D341Med (cell line): ENCODE measurements at places on chromosomes 16 and 17.

DNA sequence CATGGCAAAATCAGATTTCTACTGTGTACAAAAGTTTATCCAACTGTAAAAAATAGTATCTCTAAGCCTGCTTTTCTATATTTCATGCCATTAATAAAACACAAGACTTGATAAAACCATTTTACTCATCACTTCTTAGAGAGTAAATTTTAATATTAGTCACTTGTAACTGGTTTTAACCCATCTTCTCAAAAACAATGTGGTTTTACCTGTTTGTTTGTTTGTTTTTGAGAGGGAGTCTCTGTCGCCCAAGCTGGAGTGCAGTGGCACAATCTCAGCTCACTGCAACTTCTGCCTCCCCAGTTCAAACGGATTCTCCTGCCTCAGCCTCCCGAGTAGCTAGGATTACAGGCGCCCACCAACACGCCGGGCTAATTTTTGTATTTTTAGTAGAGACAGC is 32.1 kb downstream of the UBE2G1 start:
- DNase-seq: no peak

- DNase-seq: no peak
Measured at GRCh38 chr16:81703177-81704155, 75.6 kb upstream of the PLCG2 start.

GRCh38 chr17:59154721-59155438 is at the start of gene SKA2:
Gene SKA2 (minus strand): TSS chr17:59155186. CDS start chr17:59155163, 23 bp downstream.
- peak; percentile 93 for DNase-seq

- no peak for DNase-seq
Measured at GRCh38 chr17:44788139-44788538, 29.4 kb downstream of the ADAM11 start.

DNA sequence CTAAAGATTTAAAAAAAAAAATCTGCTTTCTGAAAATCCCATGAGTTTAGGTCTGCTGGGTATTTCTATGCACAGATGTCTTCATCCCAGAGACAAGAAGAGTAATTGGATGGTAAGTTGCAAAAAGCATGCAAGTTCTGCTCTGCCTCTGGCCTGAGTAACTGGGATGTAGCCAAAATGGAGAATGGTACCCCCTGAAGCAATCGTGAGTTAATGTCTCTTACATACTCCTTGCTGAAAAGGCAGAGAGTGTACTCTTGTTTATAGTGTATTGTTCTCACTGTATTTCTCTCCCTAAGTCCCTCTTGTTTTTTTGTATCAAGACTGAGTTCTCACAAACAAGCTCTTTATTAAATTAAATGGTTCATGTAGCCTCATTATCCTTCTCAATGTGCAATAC is 259.0 kb downstream of the IRX3 start:
- DNase-seq: no peak

DNA sequence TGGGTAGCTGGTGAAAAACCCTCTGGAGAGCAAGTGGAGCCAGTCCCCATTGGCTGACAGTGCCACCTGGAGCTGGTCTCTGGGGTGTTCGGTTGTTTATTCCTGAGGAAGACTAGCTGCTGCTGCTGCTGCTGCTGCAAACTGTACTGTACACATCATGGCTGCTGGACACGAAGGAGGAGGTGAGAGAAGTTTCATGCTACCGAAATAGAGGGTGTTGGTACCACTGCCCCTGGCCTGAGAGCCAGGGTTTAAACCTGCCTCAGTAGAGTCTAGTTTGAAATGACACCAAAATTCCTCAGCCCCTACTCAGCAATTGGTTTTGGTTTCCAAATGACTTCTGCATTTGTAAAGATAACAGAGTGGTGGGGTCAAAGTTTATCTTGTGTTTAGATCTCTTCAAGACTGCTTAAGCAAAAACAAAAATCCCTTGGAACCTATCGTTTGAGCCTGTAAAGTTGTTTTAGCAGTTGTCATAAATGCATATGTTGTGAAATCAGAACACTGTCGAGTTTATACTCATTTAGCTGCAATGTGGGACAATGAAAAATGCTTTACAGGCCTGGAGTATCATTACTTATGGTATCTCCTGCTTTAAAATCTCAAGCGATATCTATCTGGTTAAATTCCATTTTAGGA is 40.8 kb downstream of the CYB5B start:
- peak; percentile 36 for DNase-seq

DNA sequence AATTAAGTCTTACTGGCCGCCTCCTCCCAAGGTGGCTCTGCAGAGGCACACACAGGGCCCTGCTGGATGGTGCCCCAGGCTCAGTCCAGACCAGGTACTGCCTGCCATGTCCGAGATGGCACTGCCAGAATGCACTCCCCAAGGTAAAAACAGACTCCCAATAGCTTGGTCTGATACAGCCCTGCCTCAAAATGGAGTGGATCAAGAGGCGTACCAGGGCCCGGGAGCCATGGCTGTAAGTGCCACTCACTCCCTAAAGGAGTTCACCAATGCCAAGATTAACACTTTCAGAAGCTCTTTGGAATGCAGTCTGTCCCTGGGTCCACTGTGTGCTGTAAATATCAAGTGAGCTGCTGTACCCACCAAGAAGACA is 576 bp upstream of the MYO18A start:
- DNase-seq: no peak

GRCh38 chr17:76537578-76538280 is at the start of gene CYGB:
Gene CYGB (minus strand): TSS chr17:76537709. CDS start chr17:76537542, 167 bp downstream.
- peak; percentile 65 for DNase-seq

GRCh38 chr17:4678448-4679026 is 25.4 kb downstream of the PELP1 start:
- DNase-seq: no peak

GRCh38 chr17:36008998-36009665 is 7.8 kb upstream of the CCL15 start:
- DNase-seq: no peak

- DNase-seq: no peak
Measured at GRCh38 chr17:71296005-71296404, 824.8 kb upstream of the SOX9 start.

DNA sequence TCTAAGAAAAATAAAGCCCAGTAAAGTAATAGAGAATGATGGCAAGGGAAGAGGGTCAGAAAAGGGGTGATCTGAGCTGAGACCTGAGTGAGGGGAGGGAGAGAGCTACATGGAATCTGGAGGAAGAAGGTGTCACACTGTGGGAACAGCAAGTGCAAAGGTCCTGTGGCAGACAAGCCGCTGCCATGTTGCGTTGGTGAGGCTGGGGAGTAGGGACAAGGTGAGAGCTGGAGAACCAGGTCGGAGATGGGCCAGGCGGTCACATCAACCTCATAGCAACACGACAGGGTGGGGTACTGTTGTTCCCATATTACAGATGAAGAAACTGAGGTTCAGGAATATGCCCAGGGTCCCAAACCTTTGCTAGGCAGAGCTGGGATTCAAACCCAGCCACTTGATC is 16.6 kb upstream of the CALB2 start:
- DNase-seq: no peak

GRCh38 chr16:27600381-27600780 is 50.4 kb downstream of the KATNIP start:
- peak; percentile 84 for DNase-seq
